Activated CD8-positive, alpha-beta T cell treated with anti-CD3 and anti-CD28 coated beads, Interleukin-2, amount 10 ng/mL, durations not matched to agents 7 days and 5 days (primary cell): ENCODE measurements at places on chromosomes 6 and 20. TPM values are rescaled to one million over a fixed set of nuclear protein-coding genes. Genes with fewer than 3 reads are reported as not detected.
A peak's percentile ranks its signal among the peaks of the same experiment; 100 is the strongest.

The TSPO2 gene
- total RNA-seq, result not detected

- DNase-seq, result no peak
These were observed 13.2 kb upstream of the SIRPA start for GRCh38 chr20:1882026-1882425.

The MAP3K5 gene
- total RNA-seq, result 15.1 TPM

GRCh38 chr6:99297415-99297814 is 52.1 kb downstream of the FAXC start:
- DNase-seq, result no peak

The CTCFL gene
- total RNA-seq, result not detected

GRCh38 chr6:81216668-81217067 is 535.8 kb downstream of the TENT5A start:
- no peak for DNase-seq

- no peak for DNase-seq
These were observed 9.4 kb upstream of the COL9A1 start for GRCh38 chr6:70312165-70312745.

DNA sequence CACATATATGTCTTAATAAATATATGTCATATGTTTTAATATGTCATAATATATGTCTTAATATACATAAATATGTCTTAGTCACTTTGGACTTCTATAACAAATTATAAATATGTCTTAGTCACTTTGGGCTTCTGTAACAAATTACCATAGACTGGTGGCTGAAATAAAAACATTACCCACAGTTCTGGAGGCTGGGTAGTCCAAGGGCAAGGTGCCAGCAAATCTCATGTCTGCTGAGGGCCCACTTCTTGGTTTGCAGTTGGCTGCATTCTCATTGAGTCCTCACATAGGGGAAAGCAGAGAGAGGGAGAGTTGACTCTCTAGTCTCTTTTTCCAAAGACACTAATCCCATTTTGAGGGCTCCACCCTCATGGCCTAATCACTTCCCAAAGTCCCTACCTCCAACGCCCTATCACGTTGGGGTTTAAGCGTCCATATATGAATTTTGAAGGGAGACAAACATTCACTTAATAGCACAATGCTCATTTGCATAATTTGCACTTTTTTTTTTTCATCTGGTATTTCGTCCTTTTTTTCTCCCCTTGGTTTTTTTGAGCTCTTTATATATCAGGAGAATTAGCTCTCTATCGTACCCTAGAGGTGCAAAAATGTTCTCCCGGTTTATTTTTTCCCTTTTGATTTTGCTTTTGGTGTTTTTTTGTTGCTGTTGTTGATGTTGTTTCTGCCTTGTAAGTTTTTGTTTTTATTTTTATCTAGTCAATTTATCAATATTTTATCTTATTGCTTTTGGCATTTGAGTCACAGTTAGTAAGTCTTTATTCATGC is 266.4 kb downstream of the PLCB1 start:
- no peak for DNase-seq

GRCh38 chr20:25090492-25091429 is 8.8 kb upstream of the VSX1 start:
- DNase-seq, result peak; percentile 85

The RIPOR2 gene
- total RNA-seq, result 156 TPM

GRCh38 chr6:76694795-76695194 is 622.3 kb upstream of the IMPG1 start:
- DNase-seq, result no peak

The C20orf204 gene
- 6.4 TPM for total RNA-seq

- DNase-seq, result no peak
These were observed 365.3 kb downstream of the QKI start for GRCh38 chr6:163779727-163780284.
